ENCODE measurements at places on chromosomes 1 and 21.

- no peak for DNase-seq
Measured at GRCh38 chr1:15261155-15262002, 14.4 kb downstream of the FHAD1 start.

DNA sequence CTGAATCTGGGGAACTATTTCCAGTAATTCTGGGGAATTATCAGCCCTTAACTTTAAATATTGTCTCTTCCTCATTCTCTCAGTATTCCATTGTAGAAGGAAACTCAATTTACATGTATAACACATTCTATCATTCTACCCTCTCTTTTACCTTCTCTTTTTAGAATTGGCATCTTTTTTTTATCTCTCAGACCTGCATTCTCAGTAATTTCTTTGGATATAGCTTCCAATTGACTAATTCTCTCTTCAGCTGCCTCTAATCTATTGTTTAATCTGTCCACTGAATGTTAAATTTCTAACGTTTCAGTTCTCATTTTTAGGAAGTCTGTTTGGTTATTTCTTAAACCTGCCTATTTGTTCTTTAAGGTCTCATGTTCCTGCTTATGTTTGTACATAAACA lies 33.0 kb downstream of the MAB21L3 start:
- no peak for DNase-seq

- peak; percentile 26 for DNase-seq
Measured at GRCh38 chr1:199313444-199313843, 674.6 kb downstream of the PTPRC start.

- DNase-seq: peak; percentile 11
Measured at GRCh38 chr1:60273185-60273584, 199.6 kb upstream of the C1orf87 start.

DNA sequence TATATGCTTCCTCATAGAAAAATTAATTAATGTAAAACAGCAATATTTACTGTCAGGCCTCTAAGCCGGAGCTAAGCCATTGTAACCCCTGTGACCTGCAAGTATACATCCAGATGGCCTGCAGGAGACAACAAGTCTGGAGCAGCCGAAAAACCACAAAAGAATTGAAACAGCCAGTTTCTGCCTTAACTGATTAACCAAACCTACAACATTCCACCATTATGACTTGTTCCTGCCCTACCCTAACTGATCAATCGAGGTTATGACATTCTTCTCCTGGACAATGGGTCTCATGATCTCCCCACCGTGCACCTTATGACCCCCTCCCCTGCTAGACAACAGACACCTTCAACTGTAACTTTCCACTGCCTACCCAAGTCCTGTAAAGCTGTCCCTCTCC lies 205.8 kb upstream of the DUSP10 start:
- DNase-seq: no peak

DNA sequence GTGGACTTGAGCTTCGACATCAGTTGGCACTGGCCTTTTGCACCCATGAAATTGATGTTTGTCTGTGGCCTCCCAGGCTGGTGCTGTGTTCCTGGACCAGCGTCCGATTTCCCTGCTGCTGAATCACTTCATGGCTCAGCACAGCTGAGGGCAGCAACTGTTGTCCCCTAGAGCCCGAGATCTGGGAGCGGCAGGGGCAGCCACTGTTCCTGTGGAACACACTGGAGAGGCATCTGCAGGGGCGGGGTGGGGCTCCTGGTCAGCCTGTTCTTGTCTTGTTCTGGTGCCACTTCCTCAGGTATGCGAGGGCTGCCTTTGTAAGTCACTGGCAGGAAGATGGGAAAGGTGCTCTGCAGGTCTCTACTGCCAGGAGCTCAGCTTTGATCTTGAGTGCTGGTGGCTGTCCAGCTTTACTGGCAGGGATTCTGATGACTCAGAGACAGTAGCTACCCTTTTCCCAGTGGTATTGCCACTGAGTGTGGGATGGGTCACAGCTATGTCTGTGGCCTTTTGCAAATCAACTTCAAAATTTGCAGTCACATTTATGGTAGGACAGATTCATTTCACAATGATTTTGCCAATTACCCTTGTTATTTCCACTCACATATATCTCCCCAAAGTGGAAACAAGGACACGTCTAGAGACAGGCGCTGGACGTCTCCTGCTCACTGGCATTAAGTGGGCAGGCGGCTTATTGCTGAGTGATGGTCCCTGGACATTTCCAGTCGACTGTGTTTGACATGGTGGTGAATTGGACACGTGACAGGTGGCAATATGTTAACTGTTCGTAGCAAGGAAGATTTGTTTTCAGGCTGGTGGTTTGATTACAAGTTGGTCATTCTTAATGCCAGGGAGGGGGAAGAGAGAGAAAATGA lies 15.3 kb downstream of the AGPAT3 start:
- no peak for DNase-seq

- no peak for DNase-seq
Measured at GRCh38 chr1:58896246-58897183, 112.7 kb upstream of the JUN start.

DNA sequence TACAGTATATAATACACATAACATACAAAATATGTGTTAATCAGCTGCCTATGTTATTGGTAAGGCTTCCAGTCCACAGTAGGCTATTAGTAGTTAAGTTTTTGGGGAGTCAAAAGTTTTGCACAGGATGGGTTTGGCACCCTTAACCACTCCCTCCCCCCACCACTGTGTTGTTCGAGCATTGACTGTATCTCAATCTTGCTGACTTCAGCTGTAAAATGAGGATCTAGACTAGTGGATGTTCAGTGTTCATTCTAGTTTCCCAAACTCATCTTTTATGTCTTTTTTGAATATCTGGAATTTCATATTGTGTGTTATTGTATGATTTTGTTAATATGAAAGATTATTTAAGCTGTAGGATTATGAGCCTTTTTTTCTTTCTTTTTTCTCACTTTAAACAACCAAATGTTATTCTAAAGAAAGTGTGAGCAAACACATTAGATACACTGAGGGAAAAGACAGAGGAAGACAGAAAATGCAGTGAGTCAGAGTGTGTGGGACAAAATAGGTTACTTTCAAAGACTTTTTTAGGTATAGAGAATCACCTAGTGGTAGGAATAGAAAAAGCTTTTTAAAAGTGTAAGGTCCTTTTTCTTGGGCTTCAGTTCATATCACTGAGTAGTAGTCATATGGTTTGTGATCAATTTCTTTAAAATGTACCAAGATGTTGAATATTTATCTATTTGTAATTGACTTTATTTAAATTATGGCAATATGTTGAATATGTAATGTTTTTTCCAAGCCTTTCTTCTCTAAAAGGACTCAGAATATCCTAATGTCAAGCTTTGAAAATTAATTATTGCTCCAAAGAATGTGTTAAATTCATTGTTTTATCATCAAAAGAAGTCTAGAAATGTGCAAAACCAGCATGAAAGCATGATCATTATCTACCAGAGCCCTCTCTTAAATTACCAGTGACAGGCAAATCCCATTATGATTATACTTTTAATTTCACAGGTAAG lies 17.9 kb upstream of the CENPF start:
- peak; percentile 71 for DNase-seq

- no peak for DNase-seq
Measured at GRCh38 chr1:212205843-212206242, 79.4 kb upstream of the PPP2R5A start.

GRCh38 chr1:36707221-36707620 lies 224.5 kb upstream of the CSF3R start:
- no peak for DNase-seq

Data from fibroblast of skin of scalp (primary cell).